ENCODE measurements at places on chromosomes 16 and 17.

- DNase-seq, result no peak
These were observed 251.4 kb upstream of the ZFHX3 start for GRCh38 chr16:73299346-73299745.

DNA sequence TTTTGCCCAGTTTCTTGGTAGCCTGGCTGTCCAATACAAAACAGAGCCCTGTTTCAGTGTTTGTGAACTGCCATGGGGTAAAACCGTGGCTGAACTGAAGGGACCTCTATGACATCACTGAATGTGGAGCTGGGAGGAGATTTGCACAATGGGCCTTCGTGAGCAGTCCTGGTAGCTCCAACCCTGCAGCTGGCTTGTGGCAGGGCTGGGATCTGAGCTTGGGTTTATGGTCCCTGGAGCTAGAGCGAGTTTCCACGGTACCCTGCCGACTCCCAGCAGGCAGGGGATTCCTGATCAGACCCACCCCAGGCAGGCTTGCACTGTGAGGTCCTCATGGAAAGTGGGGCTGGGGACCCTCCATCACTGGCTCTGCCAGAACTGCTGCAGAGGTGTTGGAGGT, 247.0 kb downstream of the GSG1L start:
- no peak for DNase-seq

DNA sequence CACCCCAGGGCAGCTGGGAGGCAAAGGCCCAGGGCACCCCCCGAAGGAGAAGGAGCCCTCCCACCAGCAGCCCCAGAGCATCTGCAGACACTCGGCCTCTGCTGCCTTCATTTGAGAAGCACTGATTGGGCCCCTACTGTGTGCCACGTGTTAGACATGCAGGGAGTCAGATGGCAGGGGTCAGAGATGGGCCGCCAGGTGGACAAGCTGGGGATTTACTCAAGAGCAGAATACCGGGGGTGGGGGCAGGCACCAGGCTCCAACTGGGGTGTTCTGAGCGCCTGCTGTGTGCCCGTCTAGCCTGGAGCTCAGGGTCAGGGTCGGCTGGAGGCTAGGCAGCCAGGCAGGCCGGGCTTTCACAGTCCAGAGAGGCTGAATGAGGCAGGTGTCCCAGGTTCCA, 18.7 kb downstream of the TPSG1 start:
- DNase-seq, result no peak

GRCh38 chr17:28563475-28563874, 7.8 kb downstream of the PIGS start:
- no peak for DNase-seq

DNA sequence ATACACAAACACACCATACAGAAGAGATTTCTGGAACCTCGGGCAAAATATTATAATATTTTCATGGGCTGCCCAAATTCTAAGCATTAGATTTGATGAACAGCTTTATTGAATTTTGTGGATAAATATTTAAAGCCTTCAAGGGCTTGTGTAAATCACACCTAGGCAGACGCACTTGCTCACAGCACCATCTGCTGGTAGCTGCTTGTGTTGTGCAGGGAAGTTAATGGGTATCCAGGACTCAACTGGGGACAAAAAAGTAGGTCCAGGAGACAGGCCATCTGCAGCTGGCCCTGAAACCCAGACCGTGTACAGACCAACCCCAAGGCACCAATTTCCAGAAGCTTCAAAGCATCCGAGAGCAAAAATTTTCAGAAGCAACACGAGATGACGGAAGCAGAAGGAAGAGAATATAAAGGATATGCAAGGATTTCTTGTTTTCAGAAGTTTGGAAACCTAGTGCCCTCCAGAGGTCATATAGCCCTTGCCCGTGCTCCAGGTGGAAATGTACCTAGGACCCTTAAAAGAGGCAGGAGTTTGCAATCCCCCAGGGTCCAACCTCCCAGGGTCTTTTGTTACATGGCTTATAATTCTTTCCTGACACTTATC, 140.0 kb downstream of the CHD9NB start:
- DNase-seq, result no peak

DNA sequence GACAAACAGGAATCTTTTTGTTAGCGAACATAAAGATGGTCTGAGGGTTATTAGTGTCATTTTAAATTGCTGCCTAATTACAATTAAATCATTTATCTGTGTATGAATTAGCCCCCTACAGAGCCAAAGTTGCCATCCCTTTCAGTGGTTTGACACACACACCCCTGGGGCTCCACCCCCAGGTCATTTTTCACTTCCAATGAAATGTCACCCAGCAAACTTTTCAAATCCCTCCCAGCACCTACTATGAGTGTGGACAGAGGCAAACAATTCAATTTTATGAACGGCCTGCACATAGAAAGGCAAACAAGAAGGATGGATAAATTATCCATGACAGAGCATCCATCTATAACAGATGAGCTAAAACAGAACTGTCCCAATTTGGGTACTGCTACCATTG, 2.4 kb downstream of the MYH10 start:
- DNase-seq, result no peak

GRCh38 chr17:4118015-4118743, 24.7 kb downstream of the ZZEF1 start:
- no peak for DNase-seq

DNA sequence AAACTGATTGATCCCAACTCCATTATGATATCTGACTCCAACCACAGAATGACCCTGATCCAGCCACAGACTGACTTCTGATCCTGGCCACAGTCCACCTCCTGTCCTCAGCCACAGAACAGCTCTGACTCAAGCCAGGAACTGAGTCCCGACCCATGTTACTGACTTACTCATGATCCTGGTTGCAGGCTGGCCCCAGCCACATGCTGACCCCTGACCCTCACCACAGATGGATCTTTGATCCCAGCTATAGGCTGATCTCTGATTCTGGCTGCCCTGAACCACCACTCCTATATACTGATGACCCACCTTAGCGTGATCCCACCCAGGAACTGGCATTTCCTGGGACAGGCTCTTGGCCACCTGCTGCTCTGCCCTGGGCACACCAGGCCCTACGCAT, 32.2 kb upstream of the IL21R start:
- DNase-seq, result no peak

GRCh38 chr17:40022497-40022896, 7.3 kb downstream of the CSF3 start:
- DNase-seq, result no peak

GRCh38 chr17:31475378-31476162, 84.1 kb downstream of the RAB11FIP4 start:
- no peak for DNase-seq

GRCh38 chr16:23152386-23153178, 3.3 kb upstream of the USP31 start:
- DNase-seq, result no peak

DNA sequence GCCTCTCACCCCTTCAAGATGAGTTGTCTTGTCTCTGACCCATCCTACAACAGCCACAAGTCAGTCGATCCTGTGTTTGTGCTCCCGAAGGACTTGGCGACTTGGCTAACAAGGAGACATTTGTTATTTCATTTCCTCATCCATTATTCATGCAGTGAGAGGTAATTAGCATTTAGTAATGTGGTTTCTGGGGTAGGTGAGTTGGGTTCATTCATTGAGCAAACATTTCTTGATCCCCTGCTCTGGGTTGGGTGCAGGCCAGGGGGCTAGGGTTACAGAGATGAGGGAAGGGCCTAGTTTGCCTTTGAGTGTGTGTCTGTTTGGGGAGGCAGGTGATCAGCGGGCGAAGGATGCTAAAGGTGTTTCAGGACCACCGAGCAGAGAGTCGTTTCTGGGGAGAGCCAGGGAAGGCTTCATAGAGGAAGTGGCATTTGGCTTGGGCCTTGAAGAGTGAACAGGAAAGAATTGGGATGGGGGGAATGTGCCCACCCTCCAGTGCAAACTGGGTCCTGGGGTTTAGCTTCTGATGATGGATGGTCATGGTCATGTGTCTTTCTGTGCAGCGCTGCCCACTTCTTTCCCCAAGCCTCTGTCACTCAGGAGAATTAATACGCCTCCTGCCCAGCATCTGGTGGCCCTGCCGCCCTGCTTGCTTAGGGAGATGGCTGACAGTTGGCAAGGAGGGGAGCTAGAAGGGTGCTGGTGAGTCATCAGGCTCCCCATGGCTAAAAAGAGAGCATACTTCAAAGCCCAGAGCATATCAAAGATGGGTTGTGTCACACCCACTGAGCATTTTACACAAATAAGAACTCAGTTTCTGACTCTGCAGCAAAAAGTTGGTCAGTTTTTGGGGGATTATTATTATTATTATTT, 38.5 kb downstream of the MSI2 start:
- peak; percentile 8 for DNase-seq

GRCh38 chr17:39200070-39200879, at the start of gene RPL19:
TSS of gene RPL19 (plus strand) at chr17:39200283. CDS start at chr17:39200345, 62 bp downstream.
- DNase-seq, result peak; percentile 59

- DNase-seq, result no peak
These were observed 3.8 kb downstream of the IGF2BP1 start for GRCh38 chr17:49000943-49001342.

DNA sequence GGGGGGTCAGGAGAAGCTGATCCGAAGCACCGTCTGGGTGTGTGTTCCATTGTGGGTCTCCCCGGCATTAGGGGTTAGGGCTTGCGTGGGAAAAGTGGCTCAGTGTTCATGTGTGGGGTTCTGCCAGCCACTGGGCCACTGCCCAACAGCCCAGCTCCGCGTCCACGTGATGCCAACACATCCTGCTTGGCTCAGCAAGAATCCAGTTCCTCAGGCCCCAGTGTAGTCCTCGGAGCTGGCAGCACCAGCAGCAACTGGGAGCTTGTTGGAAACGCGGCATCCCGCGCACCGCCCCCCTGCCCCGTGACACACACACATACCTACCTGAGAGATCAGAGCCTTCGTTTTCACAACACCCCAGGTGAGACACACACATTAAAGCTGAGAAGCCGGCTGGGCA, 18.9 kb downstream of the LGALS9 start:
- DNase-seq, result no peak

DNA sequence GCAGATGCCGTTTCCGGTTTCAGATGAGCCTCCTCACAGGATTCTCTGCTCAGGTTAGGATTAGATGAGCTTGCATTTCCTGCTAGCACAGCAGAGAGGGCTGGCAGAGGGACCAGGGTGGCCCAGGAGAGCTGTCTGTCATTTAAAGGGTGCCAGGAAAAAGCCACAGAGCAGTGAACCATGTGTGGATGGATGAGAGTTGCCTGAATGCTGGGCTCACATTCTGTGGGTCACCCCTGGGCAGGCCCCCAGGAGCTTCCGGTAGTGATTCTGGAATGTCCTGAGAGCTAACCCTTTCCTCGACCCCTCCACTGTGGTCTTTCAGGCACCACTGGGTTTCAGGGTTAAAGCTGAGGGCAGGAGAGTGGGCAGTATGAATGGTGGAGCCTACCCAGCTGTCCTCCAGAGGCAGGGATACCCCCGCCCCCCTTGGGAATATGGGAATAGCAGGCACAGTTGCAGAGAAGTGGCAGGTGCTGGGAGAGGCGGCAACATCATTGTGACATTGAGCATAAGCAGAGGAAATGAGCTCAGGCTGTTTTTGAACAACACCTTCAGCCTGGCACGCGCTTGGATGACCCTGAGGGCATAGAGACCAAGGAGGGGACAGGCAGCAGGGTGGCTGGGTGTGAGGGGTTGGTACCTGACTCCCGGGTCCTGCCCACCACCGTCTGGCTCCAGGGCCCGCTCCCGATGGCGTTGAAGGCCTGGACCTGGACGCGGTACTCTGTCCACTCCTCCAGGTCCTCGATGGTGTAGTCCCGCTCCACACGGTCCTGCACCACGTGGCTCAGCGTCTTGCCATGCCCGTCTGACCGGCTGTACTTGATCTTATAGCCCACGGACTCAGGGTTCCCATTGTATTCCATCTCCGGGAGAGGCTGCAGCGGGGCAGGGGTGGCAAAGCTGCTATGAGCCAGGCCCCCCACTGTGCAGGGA, 83.0 kb upstream of the CDC42EP4 start:
- DNase-seq, result no peak

DNA sequence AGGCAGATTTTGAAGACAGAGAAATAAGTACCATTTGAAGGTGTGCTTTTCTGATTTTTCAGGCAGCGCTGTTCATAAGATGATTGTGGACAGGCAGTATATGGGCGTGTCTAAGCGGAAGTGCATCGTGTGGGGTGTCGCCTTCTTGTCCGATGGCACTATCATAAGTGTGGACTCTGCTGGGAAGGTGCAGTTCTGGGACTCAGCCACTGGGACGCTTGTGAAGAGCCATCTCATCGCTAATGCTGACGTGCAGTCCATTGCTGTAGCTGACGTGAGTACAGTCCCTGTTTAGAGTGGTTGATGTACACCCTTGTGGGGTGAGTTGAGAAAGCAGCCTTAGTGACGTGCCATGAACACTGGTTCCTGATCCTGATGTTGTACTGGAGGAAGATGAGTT, 10.7 kb downstream of the UTP4 start:
- DNase-seq, result no peak

GRCh38 chr17:74018115-74018514, 185.4 kb upstream of the RPL38 start:
- DNase-seq, result no peak

DNA sequence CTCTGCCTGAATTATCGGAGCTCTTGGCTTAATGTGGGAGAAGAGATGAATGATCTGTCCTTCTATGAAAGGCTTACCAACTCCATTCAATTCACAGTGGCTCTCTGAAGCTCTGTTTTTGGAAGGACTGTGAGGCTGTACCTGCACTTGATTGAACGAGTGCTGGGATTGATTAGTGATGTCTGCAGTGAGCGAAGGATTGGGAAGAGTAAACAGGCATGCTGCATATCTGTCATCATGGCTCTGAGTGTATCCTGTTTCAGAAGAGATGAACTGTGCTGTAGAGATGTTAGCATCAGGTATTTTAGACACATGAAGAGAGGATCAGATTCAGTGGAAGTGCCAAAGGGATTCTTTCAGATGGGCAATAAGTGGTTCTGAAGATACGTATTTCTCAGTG, 564.0 kb downstream of the MAF start:
- no peak for DNase-seq

GRCh38 chr16:60818465-60818864, 1217.8 kb downstream of the CDH8 start:
- no peak for DNase-seq

GRCh38 chr17:62098623-62099231, 33.6 kb upstream of the MED13 start:
- no peak for DNase-seq

DNA sequence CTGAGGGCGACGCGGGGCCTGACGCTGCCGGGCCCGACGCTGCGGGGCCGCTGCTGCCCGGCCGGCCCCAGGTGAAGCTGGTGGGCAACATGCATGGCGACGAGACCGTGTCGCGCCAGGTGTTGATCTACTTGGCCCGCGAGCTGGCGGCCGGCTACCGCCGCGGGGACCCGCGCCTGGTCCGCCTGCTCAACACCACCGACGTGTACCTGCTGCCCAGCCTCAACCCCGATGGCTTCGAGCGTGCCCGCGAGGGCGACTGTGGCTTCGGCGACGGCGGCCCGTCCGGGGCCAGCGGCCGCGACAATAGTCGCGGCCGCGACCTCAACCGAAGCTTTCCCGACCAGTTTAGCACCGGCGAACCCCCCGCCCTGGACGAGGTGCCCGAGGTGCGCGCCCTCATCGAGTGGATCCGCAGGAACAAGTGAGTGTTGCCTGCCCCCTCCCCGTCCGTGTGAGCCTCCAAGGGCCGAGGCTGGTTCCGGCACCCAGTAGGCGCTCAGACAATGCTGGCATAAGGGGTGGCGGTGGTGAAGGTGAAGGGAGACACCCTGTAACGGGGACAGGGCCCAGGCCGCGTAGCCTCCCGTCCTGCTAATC, 676 bp downstream of the CPD start:
- DNase-seq, result no peak

All from stimulated activated CD8-positive, alpha-beta memory T cell treated with anti-CD3 and anti-CD28 coated beads, Interleukin-15, amount 100 ng/mL, for 1 hour (primary cell).